Activated T-helper 17 cell treated with anti-CD3 and anti-CD28 coated beads, Interleukin-2, amount 50 U/mL, for 72 hours (primary cell): ENCODE measurements at places on chromosomes 3 and 15.
A peak's percentile ranks its signal among the peaks of the same experiment; 100 is the strongest.

DNA sequence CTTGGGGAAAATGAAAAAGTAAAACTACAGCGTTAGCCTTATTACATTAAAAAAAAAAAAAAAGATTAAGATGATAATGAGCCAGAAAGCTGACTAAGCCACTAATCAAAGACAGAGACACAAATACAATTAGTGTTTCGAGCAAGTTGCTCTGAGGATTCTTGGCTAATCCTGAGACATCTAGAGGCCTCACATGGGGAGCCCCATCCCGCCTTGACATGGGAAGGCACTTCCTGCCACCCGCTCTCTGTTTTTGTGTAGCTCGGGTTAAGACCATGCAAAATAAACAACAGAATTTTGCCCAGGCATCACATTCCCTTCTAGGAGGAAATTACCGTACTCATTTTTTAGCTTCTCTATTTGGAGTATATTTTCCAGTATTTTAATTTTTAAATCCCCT, 15.3 kb downstream of the HESX1 start:
- ATAC-seq: no peak

DNA sequence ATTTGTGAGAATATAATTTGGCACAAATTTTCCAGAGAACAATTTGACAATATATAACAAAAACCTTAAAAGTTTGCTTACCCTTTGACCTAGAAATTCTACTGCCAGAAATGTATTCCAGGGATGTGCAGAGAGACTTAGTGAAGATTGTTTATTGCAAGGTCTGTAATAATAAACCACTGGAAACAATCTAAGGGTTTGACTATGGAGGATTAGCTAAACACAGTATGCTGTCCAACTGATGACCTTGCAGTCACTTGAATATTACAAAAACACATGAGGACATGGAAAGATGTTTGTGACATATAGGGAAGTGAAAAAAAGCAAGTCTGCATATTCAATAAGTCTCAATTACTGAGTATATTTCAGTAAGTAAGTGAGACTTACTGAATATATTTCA, 48.1 kb upstream of the CDV3 start:
- ATAC-seq: no peak

GRCh38 chr15:38975282-38975990, 410.8 kb upstream of the RASGRP1 start:
- no peak for ATAC-seq

DNA sequence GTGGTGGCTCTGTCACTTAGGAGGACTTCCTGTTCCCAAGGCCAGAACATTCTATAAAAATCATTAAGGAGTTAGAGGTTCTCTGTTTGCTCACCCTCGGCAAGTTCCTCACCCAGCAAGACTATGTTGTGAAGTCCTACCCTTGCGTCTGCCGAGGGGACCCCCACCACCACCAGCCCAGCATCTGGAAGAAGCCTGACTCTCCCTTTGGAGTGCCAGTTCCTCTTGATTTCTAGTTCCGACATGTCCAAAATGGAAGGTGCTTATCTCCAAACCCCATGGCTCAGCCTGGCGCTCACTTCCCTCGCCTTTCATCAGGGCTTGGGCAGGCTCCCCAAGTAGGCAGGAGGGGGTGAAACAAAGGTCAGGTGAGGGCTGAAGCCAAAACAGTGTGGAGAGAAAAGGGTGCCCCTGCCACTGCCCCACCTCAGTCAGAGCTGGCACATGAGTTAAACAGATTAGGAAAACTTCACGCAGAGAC, 41.0 kb downstream of the BHLHE40 start:
- ATAC-seq: no peak

GRCh38 chr15:93789441-93789840, 441.9 kb upstream of the MCTP2 start:
- ATAC-seq: no peak

- no peak for ATAC-seq
These were observed 80.8 kb downstream of the CD200 start for GRCh38 chr3:112413722-112414121.

- ATAC-seq: no peak
These were observed 55.9 kb downstream of the PGPEP1L start for GRCh38 chr15:98951493-98952320.

- no peak for ATAC-seq
These were observed 61.1 kb upstream of the GPD1L start for GRCh38 chr3:32045091-32045915.

DNA sequence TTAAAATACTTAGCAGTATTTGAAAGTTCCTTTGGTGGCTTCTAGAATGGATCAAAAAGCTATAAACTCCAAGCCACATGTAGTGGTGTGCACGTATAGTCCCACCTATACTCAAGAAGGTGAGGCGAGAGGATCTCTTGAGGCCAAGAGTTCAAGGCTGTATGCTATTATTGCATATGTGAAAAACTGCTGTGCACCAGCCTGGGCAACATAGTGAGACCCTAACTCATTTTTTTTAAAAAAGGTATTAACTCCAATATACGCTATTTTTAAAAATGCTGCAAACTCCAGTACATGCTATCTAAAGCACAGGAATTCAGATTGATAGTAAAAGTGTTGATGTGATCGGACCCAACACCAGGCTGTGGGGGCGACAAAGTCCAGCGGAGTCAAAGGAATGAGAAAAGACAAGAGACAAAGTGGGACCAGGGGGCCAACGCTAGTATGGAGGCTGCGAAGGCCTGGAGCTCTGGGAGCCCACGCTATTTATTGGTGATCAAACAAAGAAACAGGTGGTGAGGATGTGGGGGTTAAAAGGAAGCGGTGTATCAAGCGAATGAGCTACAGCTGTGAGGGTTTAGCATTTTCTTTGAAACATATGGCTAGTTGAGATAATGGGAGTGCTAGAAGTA, 66.6 kb downstream of the ARIH1 start:
- ATAC-seq: no peak

DNA sequence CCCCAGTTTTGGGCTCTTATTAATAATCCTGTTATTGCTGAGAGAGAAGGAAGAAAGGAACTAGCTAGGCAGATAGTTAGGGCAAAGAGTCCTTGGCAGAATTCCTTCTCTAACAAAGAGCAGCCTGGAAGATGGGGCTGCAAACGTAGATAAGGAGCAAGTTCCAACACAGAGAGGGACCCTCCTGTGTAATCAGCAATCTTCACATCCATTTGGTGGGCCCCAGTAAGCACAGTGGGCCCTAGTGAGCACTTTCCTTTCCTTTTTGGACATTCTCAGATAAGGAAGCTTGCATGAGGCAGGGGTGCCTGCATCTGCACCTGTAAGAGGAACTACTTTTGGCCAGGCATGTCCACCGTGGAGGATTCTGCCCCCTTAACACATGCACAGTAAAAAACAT, 119.6 kb upstream of the SGO1 start:
- ATAC-seq: no peak

GRCh38 chr15:42129364-42129763, 27.1 kb downstream of the PLA2G4F start:
- no peak for ATAC-seq

GRCh38 chr3:18989237-18989795, 159.0 kb upstream of the KCNH8 start:
- peak; percentile 74 for ATAC-seq

- ATAC-seq: no peak
These were observed 26.7 kb upstream of the MED12L start for GRCh38 chr3:151058740-151059139.

DNA sequence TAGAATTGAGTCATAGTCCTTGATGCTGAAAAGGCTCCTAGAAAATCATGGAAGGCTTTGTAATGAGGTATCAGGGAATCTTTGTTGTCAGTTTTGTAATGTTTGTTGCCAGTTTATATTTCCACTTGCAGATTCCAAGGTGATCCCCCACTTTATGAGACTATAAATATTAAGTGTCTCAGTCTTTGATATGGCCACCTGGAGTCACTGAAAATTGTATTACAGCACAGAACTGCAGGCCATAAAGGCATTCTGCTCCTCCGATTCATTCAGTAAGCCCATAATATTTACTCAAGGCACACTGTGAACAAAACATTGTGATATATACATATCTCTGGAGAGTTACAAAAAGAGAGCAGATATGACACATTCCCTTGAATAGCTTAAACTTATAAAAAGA, 457.8 kb upstream of the ZNF385D start:
- no peak for ATAC-seq

DNA sequence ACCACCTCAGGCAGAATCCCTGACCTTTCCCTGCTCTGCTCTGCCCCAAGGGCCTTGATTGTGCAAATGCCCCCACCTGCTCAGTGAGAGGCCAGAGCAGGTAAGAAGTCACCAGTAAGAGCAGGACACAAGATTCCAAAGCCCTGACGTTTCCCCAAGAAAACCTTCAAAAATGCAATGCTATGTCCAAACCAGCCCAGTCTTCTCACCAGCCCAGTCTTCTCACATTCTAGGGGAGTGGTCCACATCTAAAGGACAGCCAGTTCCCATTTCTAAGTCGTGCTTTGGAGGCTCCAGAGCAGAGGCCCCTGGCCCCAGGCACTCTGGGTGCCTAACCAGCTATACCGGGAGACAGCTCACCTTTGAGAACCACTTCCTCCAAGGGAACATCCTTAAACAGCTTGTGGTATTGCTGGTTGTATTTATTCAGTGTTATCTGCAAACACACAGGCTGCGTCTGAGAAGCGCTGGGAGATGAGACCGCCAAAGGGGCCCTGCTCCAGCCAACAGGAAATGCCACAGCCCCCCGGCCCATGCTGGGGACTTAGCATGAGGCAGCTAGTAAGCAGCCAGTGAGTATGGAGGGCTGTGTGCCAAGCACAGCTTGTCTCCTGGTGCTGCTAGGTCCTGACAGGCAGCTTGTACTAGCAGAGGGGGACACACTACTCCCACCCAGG, 29.3 kb downstream of the GRAMD2A start:
- peak; percentile 46 for ATAC-seq

DNA sequence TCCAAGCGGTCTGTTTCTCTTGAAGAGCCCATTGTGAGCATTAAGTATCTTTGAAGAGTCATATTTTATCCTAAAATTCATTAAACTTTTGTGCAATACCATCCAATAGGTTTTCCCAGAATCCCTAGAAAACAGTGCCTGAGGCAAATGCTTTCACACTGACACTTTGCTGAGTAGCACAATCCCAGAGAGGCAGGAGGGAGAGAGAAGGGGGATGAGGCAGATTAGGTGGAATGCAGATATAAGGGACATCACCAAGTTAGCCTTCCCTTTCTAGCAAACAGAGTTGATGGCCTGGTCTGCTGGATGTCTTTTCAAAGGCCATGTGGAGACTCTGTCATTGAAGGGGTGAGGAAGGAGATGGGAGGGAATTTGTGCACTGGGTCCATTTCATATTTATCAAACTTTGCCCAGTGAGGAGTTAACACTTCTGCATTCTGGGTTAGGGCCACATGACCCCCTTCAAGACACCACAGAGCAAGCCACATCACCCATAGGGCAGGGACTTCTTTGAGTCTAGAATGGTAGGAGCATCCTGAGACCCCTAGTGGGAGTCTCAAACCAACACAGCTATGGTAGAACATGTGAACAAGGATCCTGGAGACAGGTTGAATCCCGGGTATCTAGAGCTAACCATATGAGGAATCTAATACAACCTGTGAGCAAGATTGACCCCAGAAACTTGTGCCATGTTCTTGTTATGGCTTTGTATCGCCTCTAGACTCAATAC, 32.0 kb upstream of the SEMA6D start:
- no peak for ATAC-seq

GRCh38 chr3:9809615-9810432, at the start of gene TTLL3:
TTLL3 (plus strand) TSS chr3:9810262; CDS start chr3:9810662, 400 bp downstream.
- peak; percentile 46 for ATAC-seq

- ATAC-seq: no peak
These were observed 299.0 kb downstream of the NR2F2 start for GRCh38 chr15:96629511-96629910.

- ATAC-seq: no peak
These were observed 822.0 kb downstream of the CADM2 start for GRCh38 chr3:85780806-85781205.
